ENCODE measurements at places on chromosomes 3 and 15.

- no peak for DNase-seq
These were observed 161.6 kb downstream of the LPP start for GRCh38 chr3:188315553-188315952.

- DNase-seq: no peak
These were observed 116.9 kb downstream of the EPHA6 start for GRCh38 chr3:96931119-96931862.

DNA sequence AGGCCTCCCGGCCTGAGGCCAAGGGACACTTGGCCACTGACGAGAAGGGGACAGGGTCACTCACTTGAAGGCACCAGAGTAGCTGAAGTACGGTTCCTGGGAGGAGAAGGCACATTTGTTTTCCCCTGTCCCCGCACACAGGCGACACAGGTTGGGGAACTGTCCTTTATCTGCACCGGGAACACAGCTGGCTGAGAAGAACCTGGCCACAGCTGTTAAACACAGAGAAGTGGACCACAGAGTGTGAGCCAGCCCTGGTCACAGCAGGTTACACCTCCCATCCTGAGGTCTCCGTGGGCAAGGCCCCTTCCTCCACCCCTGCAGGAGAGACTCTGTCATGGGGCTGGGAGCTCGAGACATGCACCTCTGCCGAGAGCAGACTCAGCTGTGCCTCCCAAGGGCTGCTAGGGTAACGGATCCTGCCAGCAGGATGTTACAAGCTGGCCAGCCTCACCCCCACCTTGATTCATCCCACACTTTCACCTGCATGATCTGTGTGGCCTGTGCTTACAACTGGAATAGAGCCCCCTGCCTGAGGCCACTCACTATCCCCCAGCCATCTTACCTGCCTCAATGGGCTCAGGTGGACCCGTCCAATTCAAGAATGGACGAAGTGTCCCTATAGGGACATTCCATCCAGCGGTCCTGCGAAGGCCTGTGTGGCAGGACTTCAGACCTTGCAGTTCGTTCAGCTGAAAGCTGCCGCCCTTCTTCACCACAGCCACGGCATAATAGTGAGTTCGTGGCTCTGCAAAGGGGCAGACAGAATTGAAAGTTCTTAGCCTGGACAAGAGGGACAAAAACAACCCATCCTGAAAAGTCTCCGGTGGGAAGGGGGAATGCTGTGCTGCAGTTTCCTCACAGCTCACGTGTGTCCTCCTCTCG, 9.2 kb downstream of the LTF start:
- no peak for DNase-seq

GRCh38 chr15:29089731-29090616, 179.6 kb downstream of the NSMCE3 start:
- DNase-seq: peak; percentile 8

GRCh38 chr3:59280113-59280512, 230.3 kb upstream of the CFAP20DC start:
- DNase-seq: no peak

DNA sequence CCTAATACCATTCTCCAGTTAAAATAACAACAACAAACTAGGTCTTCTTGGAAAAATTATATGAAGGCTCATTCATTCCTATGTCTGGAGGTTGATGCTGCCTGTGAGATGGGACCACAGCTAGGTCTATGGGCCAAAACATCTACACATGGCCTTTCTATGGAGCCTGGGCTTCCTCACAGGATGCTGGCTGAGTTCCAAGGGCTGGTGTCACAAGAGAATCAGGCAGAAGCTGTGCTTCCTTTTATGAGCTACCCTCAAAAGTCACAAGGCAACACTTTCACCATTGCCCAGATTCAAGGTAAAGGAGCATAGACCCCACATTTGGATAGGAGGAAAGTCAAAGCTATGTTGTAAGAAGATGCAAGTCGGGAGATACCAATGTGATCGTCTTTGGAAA, 4.6 kb upstream of the RTP2 start:
- DNase-seq: no peak

- DNase-seq: no peak
These were observed 84.5 kb downstream of the MITF start for GRCh38 chr3:69823743-69824142.

DNA sequence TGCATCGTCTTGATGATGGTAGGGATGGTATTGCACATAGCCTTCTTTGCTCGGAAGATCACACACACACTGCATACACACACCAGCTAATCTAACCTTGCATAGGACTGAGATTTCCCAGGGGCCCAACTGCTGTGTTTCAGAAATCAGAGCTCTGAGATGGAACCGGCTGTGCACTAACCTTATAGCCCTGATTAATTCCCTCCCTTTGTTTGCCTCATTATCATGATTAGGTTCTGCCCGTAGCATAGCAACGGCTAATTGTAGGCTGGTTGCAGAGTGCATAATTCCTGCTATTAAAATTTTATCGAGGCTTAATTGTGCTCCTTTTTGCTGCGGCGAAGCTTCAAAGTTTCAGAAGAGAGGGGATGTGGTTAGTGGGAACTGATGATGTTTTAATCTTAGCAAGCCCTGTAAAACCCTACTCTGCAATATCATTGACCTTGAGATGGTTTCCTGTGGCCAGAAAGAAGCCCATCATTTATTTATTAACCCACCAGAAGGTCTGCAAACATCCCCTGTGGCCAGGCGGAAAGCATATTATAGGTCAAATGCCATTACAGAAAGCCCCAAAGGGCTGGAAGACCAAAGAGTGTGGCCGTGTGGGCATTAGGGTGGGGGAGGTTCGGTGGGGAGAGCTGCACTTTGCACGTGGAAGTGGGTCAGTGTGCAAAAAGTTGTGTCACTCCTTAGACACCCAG, 56.2 kb upstream of the GLCE start:
- DNase-seq: no peak

DNA sequence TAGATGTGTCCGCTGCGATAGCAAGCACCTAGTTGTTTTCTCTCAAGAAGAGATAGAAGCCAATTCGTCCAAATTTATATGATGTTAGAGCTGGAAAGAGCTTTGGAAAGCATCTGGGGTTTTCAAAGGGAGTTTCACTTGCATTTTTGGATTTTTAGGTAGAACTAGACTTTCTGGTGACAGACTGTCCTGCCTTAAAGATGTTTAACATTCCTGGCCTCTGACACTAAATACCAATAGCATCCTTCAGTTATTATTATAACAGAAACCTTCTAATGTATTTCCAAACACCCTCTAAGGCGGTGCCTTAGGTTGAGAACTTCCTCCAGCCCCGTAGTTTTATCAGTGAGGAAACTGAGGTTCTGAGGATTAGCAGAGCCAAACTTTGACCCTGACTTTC, 305.3 kb downstream of the SATB1 start:
- no peak for DNase-seq

Data from stimulated activated CD4-positive, alpha-beta T cell treated with anti-CD3 and anti-CD28 coated beads, Interleukin-4, amount 100 ng/mL, for 4 hours (primary cell).